Glomerular endothelial cell (primary cell): ENCODE measurements at places on chromosomes 1 and 21. TPM values are rescaled to one million over a fixed set of nuclear protein-coding genes. Genes with fewer than 3 reads are reported as not detected.

- DNase-seq: no peak
These were observed 184.9 kb upstream of the DPT start for GRCh38 chr1:168913711-168914463.

- DNase-seq: no peak
These were observed 582.7 kb downstream of the PTPRC start for GRCh38 chr1:199221371-199222150.

DNA sequence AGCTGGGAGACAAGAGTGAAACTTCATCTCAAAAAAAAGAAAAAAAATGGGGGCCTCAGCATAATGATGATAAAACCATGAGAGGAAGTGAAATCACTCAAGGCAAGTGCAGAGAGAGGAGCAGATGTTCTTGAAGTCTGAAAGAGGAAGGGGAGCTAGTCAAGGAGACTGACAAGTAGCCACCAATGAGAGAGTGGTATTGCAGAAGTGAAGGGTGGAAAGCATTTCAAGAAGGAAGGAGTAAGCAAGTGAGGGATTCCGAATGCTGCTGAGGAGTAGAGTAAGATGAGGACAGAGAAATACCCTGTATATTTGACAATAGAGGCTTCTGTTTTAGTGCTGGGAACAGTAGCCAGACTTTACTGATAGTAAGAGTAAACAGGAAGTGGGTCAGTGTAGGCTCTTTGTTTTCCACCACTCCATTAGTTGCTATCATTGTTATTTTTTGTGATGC, 2.9 kb downstream of the TATDN3 start:
- no peak for DNase-seq

The LRIF1 gene
- total RNA-seq: 16.9 and 18.3 TPM in 2 replicates

GRCh38 chr1:78408192-78408591, 82.6 kb upstream of the PTGFR start:
- no peak for DNase-seq

DNA sequence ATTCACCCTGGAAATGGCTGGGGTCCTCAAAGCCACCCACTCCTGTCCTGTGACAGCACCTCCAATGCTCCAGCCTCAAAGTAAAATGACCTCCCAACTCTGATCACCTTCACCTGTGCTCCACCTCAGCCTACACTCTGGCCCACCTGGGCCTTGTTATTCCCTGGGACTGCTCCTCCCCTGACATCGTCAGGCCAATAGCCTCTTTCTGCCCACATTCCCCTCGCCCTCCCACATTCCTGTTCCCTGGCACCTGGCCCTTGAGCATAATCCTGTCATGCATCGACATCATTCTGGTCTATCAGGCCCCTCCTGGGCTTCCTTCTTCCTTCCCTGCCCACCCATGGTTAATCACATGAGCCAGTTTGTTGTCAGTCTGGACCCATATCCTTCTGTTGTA, 13.2 kb upstream of the BCAR3 start:
- DNase-seq: no peak

The DCST2 gene
- total RNA-seq: 0.12 TPM in 1 of 2 replicates, not detected in the other

The CLDN19 gene
- not detected in 2 replicates for total RNA-seq

The NSL1 gene
- total RNA-seq: 25.8 and 26.2 TPM in 2 replicates

DNA sequence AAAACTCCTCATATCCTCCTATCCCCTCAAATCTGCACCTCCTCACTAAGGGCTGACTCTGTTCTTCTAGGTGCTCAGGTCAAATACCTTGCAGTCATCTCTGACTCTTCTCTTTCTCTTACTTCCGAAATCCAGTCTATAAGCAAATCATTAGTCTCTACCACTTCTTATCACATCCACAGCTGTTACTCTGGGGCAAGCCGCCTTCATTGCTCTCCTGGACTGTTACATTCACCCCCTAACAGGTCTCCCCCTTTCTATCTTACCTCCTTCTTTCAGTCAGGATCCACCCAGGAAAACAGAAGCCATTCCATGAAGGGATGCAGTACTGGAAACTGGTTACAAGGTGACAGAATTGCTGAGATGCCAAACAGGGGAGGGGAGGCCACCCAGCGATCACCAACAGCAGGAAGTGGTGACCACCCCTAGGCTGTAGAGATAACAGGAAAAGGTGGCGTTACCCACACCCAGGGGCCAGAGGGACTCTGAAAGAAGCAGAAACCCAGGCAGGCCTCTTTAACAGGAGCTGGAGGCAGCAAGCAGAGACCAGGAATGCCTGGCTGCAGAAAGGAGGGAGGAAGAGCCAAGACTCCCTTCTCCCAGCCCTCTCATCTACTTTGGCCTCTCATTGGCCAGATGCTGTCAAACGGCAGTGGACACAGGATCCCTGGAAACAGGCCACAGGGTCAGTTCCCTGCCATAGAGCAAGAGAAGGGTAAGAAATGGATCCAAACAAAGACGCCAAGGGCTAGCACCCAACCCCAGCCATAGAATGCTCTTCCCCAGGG, 55.5 kb upstream of the FOXO6 start:
- DNase-seq: no peak
